Stimulated activated CD4-positive, alpha-beta T cell treated with anti-CD3 and anti-CD28 coated beads, TNF-alpha, amount 100 ng/mL, for 4 hours (primary cell): ENCODE measurements at places on chromosomes 3 and 15.

DNA sequence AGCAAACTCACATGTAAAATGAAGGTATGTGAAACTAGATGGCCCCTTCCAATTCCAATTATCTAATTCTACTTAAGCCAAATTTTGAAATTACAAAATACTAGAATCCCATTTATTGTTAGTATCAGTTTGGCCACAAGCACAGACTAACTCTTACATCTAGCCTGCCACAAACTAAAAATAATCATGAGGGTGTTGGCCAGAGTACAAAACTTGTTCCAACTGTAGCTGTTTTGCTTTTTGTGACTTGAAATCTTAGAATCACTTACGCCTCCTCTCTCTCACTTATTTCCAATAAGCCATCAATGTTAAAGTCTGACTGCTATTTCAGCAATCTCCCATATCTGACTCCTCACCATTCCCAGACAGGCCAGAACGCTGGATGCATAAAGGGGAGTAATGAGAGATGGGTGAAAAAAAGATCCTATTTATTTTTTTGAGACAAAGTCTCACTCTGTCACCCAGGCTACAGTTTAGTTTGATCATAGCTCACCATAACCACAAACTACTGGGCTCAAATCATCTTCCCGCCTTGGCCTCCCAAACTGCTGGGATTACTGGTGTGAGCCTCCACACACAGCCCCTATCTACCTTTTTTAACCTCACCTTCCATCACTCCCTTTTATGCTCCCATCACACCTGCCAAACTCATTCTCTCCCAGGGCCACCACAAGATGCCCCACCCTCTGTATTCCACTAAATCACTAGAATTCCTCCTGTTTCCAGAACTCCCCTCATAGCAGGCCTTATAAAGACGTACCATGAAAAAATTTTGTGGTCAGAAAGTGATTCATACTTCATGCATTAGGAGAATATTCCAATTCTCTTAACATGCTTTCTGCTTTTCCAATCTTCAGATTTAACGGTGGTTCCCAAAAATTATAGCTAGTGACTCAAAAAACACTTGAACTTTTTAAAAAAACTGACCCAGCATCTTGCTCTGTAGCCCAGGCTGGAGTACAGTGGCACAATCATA lies 36.5 kb downstream of the ATOSA start:
- no peak for DNase-seq

DNA sequence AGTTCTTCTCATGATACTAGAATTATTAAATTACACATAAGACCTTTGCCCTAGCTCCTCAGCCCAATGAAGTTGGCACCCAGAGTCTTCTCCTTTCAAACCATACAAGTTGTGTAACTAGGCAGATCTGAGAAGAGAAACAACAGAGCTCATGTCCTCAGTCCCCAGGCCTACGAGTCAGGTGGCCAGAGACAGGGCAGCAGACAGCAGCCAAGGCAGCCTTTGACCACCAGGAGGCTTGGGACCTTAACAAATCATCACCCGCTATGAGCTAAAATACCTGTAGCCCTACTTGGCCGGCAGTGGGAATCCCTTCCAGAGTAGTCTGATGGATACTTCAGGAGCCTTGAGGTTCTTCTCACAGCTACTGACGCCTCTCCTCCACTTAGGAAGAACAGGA lies 18.3 kb downstream of the STIMATE start:
- no peak for DNase-seq

DNA sequence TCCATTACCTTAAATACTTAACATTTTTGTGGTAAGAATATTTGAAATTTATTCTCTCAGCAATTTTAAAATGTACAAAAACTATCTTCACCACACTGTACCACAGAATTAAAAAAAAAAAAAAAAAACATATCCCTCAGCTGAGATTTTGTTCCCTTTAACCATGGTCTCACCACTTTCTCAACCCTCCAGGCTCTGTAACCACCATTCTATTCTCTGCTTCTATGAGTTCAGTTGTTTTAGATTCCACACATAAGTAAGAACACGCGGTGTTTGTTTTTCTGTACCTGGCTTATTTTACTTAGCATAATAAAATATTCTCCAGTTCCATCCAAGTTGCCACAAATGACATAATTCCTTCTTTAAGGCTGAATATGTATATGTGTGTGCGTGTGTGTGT lies 41.5 kb downstream of the CSNK1G1 start:
- no peak for DNase-seq

- DNase-seq, result no peak
Observed at GRCh38 chr3:12325586-12326515, 37.0 kb downstream of the PPARG start.

- DNase-seq, result no peak
Observed at GRCh38 chr3:16496408-16497222, 16.9 kb downstream of the RFTN1 start.

- DNase-seq, result no peak
Observed at GRCh38 chr3:70247955-70248354, 64.5 kb downstream of the MDFIC2 start.

DNA sequence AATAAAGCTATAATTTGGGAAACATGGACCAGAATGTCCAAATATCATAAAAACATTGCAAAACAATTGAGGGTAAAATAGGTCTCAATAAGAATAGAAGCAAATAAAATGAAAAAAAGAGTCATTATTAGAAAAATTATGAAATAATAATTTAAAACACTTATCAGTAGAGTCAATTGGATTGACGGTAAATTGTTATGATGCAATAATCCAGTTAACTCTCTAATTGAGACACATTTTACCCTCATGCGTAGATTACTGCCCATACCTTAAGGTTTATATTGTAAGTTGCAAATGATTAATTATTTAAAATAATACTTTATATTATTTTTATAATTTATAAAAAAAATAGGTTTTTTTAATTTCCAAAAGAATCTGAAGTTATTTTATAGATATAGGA lies 73.4 kb upstream of the POU1F1 start:
- DNase-seq, result no peak

DNA sequence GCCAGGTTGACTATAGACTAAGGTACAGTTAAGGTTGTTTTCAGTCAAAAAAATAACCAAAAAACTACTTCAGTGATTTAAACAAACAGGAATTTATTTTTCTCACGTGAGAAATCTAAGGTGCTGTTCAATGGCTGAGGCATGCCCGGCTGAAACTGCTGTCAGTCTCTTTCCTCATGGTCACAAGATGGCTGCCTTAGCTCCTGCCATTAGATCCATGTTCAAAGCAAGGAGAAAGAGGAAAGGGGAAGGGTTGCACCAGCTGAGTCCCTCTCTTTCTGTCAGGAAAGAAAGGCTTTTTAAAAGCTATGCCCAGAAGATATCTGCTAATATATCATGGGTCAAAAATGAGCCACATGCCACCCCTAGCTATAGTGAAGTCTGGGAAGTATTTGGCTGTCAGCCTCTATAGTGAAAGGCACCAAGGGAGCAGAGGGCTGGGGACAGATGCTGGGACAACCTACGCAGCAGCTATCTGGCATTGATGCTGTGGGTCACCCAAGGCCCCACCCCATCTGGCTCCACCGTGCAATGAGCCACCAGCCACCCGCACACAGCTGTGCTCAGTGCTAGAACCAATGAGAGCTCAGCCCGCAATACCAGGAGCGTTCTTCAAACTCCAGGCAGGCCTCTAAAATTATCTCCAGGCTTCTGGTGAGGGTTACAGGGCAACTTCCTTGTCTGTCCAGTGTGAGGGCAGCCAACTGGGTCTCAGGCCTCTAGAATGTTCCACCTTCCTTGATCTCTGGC lies 64.7 kb upstream of the GATA2 start:
- DNase-seq, result no peak

GRCh38 chr3:120151791-120152190 lies 57.5 kb upstream of the GSK3B start:
- DNase-seq, result no peak

DNA sequence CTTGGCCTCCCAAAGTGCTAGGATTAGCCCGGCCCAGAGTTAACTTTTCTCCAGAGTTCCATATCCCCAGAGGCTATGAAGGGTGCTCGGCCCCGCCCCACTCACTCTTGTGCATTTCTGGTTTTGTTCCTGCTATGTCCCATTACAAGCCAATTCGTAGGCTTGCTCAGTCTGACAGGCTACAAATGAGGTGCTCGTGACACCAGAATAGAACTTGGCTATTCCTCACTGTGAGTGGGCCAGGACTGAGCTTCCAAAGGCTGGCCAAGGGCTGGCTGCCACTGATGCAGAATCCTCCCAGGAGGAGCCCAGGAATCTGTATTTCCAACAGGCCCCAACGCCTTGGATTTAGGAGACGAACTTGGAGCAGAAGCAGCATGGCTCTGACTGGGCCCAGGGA lies 282.7 kb upstream of the C2CD4B start:
- no peak for DNase-seq
